Panc1 (cell line): ENCODE measurements at places on chromosomes 1 and 21.
A peak's percentile ranks its signal among the peaks of the same experiment; 100 is the strongest.

GRCh38 chr1:239763850-239764249 lies 327.8 kb upstream of the FMN2 start:
- no peak for DNase-seq

DNA sequence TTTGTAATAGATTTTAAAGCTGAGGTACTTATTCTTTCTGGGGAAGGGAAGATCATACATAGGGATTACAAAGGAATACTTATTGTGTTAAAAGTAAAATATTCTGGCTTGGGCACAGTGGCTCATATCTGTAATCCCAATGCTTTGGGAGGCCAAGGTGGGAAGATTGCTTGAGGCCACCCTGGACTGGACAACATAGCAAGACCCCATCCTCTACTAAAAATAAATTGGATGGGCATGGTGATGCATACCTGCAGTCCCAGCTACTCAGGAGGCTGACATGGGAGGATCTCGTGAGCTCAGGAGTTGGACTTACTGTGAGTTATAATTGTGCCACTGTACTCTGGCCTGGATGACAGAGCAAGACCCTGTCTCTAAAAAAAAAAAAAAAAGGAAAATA lies 27.6 kb downstream of the GABPB2 start:
- no peak for DNase-seq

DNA sequence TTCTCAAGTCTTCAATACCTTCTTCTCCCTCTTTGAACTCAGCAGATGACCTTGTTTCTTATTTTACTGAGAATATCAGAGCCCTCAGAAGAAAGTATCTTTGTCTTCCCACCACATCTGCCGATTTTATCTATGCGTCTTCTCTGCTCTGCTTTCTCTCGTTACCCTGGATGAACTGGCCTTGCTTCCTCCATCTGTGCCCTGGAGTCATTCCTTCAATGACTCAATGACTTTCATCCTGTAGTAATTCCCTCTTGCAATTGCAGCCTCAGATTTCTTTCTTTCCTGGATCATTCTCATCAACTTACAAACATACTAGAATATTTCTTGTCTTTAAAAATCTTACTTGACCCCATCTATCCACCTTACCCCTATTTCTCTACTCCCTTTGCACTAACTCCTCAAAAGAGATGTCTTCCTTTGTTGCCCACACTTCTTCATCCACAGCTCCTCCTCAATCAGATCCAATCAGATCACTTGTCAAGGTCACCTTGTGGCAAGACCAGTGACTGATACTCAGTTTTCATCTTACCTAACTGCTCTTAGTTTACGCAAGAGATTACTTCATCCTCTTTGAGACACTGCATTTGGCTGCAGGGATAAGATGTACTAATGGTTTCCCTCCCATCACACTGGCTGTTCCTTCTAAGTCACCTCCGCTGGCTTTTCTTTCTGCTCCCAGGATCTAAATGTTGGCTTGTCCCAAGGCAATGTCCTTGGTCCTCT lies 8.2 kb upstream of the TGFBR3 start:
- no peak for DNase-seq

GRCh38 chr21:21851657-21852056 lies 853.4 kb downstream of the NCAM2 start:
- no peak for DNase-seq

DNA sequence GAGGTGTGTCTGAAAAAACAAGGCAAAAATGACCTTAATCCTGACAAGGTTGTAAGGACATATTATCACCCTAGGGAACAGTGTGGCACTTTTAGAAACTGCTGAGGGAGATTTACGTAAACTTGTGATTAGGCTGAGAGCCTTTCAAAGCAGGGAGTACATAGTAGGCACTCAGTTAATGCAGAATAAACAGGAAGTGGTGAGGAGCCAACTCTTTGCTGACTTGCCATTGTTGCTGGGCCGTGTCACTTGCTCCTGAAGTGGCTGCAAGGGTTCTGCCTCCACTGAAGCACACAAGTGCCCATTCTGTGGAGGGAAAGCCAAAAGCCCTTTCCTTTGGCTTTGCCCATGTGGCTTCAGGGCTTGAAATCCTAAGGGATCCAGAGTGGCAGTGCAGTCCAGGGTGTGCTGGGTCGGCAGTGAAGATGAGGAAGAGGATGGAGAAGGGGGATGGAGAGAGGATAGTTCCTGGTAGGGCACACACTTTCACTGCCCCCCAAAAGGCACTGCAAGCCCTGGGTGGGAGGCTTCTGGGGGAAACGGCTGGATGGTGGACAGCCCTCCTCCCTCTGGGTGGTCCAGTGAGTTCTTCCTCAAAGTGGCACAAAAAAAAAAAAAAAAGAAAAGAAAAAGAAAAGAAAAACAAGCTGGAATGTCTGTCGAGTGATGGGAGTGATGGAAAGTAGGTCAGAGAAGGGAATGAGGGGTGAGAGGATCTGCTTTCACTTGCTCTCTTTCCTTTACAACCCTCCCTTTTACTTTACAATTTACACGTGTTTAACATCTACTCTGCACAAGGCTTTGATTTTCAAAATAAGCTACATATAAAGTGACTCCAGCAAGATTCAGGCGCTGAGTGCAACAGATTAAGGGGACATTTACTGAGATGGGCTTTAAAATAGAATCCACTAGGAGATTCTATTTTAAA lies 13.7 kb upstream of the RHEX start:
- DNase-seq, result no peak

DNA sequence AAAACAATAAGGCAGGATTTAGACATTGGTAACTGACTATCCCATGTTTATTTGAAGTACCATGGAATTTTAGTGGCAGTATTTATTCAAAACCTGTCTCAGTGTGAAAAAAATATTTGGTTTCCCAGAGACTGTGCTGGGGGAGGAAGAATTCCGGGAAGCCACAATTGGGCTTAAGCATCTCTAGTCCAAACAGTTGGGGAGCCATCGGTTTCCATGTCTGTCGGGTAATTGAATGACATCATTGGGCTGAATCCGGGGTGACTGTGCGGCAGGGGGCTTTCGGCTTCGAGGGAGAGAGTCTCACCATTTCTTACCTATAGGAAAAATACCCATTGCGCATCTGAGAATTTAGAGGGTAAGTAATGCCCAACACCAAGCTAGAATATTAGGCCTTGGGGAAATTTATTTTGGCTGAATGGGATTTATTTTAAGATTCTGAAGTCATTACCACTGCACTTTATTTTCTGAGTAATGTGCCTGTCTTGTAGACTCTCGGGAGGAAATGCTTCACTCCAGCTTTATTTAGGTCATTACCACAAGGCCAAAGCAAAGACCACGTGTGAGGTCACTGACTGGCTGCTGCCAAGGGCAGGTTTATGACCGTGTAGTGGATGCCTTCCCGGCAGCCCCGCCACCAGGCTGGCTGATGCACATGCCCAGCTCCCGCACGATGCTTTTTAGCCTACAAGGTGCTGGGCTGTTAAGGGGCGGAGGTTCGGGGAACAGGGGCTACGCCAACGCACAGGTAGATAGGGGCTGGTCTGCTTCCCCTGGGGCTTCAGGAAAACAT lies 23.1 kb upstream of the UMODL1 start:
- DNase-seq, result no peak

GRCh38 chr1:152515434-152515783 lies 1.1 kb downstream of the CRCT1 start:
- no peak for DNase-seq

- DNase-seq, result no peak
These were observed 66.1 kb downstream of the TENT5C start for GRCh38 chr1:117671781-117672501.

DNA sequence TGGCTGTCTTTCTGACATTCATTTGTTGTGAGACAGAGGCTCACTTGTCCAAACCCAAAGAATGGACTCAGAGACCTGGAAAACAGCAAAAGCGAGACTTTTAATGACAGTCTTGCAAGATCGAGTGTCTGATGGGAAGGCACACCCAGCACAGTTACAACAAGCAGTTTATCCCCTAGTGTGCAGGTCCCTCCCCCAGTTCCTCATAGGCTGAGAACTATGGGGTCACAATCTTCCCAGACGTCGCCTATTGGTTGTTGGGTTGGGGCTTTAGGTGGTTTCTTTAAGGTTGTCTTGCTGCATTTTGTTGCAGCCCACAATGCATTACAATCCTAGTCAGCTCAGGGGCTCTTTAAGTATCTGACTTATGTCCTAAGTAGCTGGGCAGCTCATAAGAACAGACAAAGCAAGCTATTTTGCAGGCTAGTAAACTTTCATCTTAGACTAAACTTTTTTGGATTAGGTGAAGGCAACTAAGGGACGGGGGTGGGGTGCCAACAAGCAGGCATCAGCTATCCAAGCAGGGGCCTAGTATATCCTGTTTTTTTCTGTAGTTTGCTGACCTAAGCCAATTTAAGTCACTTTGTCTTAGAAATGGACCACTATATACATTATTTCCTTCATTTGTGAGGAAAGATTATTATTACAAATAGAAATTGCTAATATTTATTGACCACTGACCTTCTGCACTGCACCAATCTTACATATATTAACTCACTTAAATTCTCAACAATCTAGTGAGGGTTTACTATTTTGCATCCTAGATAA lies 151.8 kb downstream of the SETD4 start:
- DNase-seq, result no peak

DNA sequence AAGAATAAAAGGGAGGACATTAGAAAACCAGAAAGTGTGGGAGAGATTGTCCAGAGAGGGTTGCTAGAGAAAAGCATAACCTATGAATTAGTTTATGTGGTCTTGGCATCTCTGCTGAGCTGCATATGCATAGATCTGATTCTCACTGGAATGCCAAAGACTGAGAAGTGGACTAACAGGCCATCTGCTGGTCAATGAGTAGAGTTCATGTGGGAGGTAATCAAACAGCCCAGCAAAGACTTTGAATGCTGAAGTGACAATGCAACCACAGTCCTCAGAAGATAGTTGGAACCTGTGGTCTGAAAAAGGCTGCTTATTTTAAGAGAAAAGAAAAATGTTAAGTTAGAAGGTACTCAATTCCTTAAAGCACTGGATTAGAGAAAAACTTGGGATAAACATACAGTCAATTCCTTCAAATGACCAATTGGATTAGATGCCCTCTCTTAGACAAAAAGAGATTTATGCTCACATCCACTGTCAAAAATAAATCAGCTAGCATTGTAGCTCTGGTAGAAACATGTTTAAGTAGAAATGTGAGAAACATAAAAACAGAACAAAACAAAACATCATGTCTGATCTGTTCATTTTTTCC lies 382.8 kb downstream of the AMY1C start:
- peak; percentile 15 for DNase-seq

- DNase-seq, result no peak
These were observed 19.0 kb downstream of the THEMIS2 start for GRCh38 chr1:27891196-27891889.

DNA sequence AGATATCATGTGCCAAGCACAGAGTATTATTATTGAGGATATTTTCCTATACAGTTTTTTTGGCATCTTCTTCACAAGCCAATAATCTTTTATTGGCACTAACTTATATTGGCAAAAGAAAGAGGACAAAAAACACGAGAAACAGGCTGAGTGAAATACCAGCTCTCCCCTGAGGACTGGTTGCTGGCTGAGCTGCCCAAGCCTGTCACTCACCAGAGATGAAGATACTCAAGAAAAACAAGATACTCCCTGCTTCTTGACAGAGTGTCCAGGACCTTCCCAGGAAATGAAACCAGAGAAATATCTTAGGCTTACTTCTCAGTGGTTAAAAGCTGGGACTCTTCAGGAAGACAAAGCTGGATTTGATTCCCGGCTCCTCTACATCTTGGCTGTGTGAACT lies 35.9 kb upstream of the ATP1B1 start:
- no peak for DNase-seq

- DNase-seq, result no peak
These were observed 4.8 kb upstream of the MYOG start for GRCh38 chr1:203090421-203091198.

DNA sequence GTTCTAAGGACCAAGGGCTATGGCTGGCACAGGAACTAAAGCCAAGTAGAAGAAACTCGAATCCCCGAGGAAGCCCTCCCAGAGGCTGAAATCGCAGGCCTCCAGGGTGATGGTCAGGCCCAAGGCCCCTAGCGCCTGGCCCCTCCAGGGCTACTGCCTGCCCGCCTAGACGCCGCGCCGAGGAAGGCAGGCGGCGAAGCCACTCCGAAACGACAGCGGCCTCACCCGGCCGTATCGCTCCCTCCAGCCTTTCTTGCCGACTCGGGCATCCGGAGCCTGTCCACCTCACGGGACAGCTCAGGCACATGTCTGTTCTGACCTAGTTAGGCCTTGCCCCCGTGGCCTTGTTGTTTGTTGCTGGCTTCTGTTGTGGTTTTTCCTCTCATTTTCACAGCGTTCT lies 9.7 kb upstream of the LHX8 start:
- no peak for DNase-seq

DNA sequence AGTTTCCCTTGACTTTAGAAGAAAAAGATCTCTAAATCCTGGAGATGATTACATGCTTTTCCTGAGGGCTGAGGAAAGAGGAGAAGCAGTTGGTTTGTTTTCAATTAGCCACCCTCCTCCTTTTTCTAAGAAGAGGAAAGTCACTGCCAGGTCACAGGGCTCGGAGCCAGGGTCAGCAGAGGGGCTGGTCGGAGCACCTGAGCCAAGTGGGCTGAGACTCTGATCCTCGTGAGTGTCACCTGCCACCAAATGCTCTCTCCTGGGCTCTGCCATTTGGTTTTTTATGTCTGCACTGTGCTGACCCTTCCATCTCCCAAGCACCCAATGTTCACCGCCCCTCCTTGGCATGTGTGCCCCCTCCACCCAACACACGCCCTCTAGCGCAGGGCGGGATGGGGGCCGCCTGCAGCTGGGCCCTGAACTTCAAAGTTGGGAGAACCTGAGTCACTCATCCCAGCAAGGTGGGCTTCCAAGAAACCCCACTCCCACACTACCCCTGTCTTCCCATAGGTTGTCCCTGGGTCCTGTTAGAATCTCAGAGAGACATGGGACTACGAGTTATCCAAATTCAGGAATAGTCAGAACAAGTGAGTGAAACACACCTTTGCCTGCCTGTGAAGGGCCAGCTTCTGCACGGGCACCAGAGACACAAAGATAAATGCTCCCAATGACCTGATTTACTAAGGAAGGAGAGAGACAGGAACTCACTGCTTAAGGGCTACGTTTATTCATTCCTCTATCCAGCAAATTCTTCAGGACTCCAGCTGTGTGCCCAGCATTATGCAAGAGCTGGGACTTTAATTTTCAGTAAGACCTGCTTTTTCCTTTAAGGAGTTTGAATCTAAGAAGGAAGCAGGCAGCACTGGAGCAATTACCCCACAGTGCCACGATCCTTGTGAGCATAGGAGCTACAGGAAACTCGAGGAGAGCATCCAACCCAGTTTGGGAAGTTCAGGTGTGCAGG lies 127.5 kb downstream of the RHOU start:
- no peak for DNase-seq

GRCh38 chr1:179184403-179184802 lies 45.1 kb downstream of the ABL2 start:
- no peak for DNase-seq
